CD14-positive monocyte (primary cell): ENCODE measurements at places on chromosomes 3 and 15.

- no peak for DNase-seq
Measured at GRCh38 chr3:52783211-52783555, 5.8 kb downstream of the ITIH1 start.

- DNase-seq: no peak
Measured at GRCh38 chr3:65605876-65606432, 432.8 kb downstream of the MAGI1 start.

DNA sequence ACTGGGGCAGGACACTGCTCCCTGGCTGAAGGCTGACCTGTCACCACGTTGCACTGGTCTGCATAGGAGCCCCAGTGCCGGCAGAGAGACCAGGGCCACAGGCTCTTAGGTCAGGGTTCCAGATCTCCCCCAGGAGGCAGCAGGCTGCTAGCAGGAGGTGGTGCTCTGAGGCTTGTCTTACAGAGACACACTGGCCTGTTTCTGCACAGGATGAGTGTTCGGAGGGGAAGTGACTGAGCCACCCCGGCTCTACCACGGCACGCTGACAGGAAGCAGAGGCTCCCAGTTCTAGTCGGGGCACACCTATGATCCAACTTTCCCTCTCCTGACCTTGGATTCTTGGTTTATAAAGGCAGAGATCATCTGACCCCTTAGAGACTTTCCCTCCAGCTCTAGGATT lies 8.6 kb downstream of the FBXL22 start:
- DNase-seq: no peak

DNA sequence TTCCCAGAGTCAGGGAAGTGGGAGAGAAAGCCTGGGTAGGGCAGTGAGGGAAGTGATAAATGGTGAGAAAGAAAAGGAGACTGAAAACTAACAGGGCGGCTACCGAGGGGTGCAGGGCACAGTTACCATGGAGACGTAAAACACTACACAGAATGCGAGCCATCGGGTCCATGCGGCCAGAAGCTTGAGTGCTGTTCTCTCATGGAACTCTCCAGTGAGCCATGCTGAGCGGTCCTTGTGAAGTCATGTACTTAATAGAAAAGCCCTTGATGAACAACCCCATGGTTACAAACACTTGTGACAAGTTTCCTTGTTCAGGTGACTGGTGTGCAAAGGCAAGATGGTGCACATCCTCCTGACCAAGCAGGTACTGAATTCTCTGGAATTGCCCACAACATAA lies 3.7 kb upstream of the PLA2G4F start:
- no peak for DNase-seq

GRCh38 chr3:67093305-67093704 lies 95.2 kb downstream of the KBTBD8 start:
- DNase-seq: no peak

GRCh38 chr15:66098022-66098363 lies 155.6 kb downstream of the MEGF11 start:
- no peak for DNase-seq

DNA sequence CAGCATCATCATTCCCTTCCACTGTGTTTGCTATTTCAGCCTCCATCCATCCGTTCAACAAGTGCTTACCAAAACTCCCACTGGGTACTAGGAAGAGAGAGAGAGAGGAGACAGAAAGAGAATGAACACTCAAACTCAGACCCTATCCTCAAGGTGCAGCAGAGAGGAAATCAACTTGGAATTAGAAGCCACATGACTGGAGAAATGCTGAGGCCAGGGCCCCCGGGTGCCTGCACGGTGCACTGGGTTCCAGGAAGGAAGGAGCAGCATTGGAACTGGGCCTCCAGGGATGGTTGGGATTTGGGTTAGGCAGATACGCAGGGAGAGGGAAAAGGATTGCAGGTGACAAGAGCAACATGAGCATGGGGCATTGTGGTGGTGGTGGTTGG lies 30.0 kb downstream of the CORO2B start:
- no peak for DNase-seq

DNA sequence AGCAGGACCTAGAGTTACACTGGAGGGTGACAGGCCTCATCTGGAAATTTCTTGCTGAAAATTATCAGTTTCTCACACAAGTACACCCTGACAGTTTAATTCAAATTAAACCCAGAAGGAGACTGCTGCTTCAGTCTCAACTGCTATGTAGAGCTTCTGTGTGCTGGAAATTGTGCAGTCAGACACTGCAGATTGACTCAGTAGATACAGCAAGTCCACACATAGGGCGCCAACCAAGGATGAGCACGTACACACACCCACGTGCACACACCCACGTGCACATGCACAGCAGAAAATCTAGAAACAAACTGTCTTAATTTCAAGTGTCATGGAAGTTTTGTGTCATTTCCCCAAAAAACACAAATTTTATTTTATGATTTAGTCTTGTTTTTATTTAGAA lies 192.9 kb downstream of the PDE8A start:
- DNase-seq: no peak

GRCh38 chr3:152359385-152360248 lies 90.9 kb downstream of the MBNL1 start:
- DNase-seq: no peak

DNA sequence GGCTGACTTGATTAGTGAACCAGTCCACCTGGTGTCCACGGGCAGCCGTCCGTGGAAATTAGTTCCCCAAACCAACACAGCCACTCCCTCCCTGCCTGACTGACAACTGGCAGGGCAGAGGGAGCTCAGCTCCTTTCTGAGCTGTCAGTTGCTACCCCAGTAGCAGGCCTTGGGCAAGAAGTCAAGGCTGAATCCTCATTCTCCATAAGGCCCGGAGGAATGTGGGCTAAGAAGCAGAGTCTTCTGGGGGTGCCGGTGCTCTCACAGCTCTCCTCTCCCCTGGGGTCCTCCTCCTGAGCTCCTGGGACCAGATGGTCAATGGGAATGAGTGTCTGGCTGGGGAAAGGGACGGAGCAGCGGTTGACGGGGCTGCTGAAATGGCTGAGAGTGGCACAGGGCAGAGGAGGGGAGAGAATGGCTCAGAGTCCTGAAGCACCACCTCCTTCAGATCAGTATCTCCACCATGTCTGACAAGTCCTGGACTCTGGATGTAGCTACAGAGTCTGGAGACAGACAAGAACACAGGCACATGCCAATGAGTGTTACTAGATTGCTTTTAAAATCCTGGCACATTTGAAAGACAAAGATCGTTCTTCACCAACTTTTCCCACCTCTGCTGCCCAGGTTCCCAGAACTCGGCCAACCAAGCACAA lies 16.9 kb downstream of the AMOTL2 start:
- DNase-seq: no peak

DNA sequence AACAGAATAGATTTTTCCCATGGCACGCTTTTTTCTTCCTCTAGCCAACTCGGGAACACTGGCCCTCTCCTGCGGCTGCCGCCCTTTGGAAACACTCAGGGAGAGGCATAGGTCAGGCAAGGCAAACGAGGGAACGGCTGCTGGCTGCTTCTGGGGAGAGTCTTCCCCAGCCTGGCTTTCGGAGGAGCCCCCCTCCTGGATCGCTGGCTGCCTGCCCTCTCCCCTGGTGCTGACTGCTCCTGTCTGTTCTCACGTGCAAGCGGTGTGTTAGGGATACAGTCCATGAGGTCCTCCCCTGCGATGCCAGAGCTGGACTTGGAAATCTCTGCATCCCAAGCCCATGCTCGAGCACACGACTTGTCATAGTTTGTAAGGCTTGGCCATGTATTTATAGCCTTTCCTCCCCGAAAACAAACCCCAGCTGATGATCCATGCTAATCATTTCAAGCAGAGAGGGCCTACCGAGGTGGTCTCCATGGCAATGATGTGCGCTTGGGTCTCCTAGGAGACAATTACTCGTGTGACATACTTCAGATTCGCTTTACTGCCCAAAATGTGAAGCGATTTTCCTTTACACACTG lies 315.6 kb upstream of the ATP10A start:
- DNase-seq: no peak

GRCh38 chr15:39789736-39790135 lies 7.1 kb upstream of the FSIP1 start:
- no peak for DNase-seq

DNA sequence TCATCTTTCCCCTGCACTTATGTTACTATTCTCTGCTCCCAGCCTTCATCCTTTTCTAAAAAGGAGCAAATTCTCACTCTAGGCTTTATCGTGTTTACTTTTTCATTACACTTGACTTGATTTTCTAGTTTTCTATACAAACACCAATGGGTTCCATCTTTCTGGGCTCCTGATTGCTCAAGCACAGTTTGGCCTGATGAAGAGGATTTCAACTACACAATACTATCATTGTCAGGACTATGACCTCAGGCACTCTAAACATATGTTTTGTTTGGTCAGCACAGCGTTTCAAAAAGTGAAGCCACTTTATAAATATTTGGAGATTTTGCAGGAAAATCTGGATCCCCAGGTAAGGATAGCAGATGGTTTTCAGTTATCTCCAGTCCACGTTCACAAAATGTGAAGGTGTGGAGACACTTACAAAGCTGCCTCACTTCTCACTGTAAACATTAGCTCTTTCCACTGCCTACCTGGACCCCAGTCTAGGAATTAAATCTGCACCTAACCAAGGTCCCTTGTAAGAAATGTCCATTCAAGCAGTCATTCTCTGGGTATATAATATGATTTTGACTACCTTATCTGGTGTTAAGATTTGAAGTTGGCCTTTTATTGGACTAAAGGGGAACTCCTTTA lies 86.2 kb downstream of the TGFBR2 start:
- no peak for DNase-seq

- DNase-seq: no peak
Measured at GRCh38 chr3:146241523-146242240, 9.2 kb downstream of the PLSCR4 start.

DNA sequence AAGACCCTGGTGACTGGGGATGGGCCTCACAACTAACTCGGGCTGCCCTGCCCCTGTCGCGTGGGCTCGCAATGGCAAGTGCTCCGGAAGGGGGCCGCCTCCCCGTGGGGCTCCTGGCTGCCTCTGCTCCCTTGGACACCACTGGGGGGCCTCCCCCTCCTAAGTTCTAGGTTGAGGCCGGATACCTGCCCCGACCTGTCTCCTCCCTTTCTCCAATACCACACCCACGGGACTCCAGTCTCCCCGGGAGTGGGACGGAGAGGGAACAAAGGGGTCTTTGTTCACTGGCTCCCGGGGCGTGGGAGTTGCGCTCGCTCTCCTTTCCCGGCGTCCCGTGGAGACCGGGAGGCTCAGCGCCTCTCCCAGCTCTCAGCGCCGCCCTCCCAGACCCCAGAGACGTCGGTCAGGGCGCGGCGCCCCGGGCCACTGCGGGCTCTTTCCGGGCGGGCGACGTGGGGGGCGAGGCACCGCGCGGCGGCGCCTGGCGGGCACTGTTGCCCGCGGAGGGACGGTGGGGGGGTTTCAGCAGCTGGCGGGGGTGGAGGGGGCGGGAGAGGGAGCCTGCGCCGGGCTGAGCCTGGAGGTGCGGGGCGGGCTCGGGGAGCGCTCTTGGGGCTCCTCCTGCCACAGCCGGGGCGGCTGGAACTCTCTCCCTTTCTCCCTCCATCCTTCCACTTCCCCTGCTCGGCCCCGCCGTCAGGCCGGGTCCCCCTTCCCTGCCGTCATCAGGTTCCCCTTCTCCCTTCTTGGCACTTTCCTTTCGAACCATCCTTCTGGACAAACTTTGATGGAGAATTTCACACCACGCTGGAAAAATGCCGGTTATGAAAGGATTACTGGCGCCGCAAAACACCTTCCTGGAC lies at the start of gene KCNH8:
KCNH8 (plus strand) TSS at position 606 of the 863 bp plus-strand sequence; CDS start at position 816, 210 bp downstream.
- DNase-seq: no peak

GRCh38 chr3:151301787-151302186 lies 14.8 kb downstream of the GPR87 start:
- DNase-seq: no peak

DNA sequence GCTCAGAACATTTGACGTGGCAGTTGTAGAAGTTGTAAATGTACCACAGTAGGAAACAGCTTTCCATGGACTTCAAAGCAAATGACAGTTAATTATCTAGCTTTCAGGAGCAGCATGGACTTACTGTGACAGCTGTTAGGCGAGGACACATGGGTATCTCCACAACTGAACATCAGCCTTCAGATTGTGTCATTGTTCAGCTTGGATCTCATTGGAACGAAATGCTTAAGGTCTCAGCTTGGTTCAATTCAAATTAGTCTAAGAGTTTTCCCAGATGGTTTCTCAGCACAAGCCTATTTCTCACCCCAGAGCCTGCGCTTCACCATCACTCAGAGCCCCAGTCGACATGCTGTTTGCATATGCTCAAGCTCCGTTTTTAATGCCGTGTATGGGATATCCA lies 21.1 kb upstream of the GYG1 start:
- DNase-seq: no peak

- DNase-seq: no peak
Measured at GRCh38 chr3:68088216-68088615, 433.8 kb upstream of the SUCLG2 start.

- DNase-seq: no peak
Measured at GRCh38 chr15:80264031-80264430, 12.0 kb upstream of the CTXND1 start.

DNA sequence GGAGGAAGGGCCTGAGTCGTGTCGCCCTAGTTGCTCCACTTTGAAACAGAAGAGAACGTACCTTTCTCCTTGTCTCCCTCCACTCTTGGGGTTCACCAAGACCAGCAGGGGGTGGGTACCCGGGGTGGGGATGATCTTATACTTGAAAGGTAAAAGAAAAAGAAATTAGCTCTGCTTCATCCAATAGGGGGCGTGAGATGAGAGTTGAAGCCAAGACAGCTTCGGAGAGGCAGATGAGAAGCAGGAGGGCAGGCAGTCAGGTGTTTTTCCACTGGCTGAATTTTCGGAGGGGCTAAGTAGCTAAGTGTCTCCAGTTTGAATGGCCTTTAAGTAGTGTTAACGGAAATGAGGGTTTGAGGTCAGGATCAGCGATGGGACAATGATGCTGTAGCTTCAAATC lies 100.4 kb downstream of the DGKG start:
- DNase-seq: no peak

DNA sequence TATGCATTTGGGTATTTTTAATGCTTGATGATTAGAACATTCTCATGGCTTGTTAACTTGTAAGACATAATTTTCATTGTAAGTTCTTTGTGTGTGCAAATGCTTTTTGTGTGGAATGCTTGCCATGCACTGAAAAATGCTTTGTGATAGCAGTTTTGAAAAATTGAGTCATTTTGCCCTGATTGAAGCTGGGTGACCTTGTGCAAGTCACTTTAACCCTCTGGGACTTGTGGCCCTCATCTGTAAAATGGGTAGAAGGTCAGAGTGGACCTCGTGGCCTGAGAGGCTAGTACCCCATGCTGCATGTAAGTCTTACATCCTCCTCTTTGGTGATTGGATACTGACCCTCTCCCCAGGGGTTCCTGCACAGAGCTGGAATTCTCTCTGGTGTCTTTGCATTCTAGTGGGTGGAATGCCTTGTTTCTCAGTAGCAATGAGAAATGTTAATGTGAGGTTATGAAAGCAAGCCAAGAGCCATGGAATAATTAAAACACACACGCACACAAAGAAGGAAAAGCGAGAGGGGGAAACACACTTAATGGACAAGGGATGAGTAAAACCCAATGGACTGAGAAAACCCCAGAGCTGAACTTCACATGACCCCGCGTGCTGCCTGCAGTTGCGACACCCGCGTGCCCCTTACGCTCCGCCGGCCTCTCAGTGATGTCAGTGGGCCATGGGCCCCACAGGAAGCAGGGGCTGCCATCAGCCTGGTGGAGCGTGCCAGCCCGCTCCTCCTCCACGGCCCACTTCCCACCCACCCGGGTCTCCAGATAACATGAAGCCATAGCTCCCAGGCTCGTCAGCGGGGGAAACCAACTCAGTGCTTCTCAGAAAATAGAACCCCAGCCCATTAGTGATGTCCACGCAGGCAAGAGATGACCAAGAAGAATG lies 44.0 kb downstream of the SMAD3 start:
- peak; percentile 95 for DNase-seq
